GM04504 (cell line): ENCODE measurements at places on chromosomes 7 and 10.

GRCh38 chr10:80924063-80924952 is 386.6 kb downstream of the SH2D4B start:
- peak; percentile 0 for DNase-seq

- no peak for DNase-seq
Observed at GRCh38 chr7:87216701-87217508, 2.6 kb downstream of the TMEM243 start.

DNA sequence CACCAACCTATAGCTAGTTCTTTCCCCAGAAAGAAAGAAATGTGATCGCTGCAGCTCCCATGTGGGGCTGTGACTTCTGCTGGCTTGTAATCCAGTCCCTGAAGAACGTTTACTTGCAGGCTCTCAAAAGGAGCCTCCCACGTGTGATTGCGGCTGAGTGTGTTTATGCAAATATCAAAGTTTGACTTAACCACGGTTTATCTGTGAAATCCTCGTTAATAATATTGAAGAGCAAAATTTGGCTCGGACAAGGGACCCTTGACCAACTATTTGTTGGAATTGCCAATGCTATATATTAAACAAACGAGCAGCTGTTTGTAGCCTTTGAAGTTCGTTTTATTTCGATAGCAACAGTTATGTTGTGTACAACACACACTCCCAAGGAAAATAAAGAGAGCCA is 470.1 kb upstream of the NRP1 start:
- no peak for DNase-seq

DNA sequence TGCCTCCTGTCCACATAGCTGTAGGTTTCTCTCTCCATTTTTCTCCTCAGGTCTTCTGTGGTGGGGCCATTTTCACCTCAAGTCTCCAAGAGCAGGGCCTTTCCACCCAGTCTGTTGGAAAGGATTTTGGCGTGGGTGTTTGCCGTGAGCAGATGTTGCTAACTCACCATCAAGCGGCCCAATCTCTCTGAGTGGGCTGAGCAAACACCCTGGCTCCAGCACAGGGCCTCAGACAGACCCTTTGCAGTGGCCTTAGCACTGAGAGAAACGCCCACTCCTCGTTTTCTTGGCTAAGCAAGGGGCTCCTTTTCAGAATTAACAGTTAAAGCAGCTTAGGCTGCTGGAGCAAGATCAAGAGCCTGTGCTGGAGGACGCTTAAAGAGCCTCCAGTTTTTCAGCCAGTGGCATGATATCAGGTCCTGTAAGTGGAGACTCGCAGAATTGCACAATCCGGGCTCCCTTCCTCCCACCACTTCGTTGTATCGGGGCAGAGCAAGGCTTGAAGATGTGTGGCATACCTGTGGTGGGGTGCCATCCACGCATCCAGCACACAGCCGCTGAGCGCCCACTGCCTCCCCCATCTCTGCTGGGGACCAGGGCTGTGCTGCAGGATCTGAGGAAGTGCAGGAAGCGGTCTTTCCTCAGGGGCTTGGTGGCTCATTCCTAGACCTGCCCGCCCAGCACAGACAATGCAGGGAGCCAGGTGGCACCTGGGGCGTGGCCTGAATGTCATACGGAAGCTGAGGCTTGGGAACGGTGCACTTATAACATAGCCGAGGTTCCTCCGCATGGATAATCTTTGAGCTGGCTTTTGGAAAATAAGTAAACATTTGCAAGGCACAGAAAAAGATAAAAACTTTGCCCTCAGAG is 142.7 kb downstream of the ADARB2 start:
- DNase-seq = no peak

GRCh38 chr10:1381339-1381738 is 325.2 kb downstream of the WDR37 start:
- no peak for DNase-seq

DNA sequence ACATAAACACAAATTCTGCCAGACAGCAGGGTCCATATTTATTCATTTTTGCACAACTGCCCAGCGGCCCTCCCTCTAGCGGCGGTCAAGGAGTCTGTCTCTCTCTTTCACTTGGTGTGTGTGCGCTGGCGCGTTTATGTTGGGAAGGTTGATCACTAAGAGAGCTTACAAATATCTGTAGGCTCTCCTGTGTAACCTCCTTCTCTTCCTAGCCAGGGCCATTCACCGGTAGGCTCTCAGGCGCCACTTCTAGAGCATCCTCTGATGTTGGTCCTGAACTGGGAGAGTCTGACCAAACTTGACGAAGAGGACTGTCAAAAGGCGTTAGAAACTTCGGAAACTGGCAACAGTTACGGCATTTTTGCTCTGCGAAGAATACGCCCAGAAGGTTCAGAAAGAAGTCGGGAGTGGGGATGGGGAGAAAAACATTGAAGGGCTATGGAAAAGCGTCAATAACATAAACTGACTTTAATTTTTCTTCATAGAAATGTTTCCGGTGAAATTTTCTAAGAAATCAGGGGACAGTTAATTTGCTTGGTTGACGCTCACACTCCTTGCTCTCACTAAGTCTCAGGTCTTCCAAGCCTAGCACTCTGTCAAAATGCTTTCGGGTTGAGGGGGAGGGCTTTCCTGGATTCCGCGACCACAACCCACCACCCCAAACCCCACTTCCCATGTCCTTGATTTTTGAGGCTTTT is 731.1 kb downstream of the ZWINT start:
- DNase-seq = no peak

- no peak for DNase-seq
Observed at GRCh38 chr7:84331616-84332015, 137.0 kb upstream of the SEMA3A start.

- DNase-seq = peak; percentile 72
Observed at GRCh38 chr7:105224884-105225651, 163.7 kb downstream of the SRPK2 start.

GRCh38 chr7:73519867-73520672 is 2.0 kb downstream of the BAZ1B start:
- DNase-seq = no peak

DNA sequence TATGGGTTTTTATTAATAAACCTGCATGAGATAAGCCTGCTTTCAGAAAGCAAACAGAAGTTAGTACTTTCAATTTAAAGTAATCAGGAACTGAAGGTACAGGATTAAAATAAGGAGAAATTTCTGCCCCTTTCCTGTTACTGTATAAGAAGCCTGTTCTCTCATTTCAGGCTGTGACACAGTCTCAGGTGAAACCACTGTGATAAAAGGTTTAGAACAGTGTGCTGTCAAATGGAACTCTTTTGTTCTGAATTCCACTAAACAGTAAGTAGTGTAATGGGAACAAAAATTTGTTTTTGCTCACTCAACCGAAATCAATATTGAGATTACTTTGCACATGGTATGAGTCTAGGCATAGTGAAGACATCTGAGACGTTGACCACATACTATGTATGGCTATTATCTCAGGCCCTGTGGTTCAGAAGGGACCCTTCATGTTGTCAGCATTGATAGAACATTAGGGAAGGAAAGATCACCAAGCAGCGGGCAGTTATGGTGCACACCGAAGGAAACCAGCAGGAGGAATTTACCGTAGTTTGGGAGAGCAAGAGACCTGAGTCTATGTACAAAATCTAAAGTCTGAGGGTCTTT is 14.9 kb downstream of the HEPACAM2 start:
- DNase-seq = no peak

GRCh38 chr7:39509436-39509835 is 56.8 kb upstream of the YAE1 start:
- no peak for DNase-seq

DNA sequence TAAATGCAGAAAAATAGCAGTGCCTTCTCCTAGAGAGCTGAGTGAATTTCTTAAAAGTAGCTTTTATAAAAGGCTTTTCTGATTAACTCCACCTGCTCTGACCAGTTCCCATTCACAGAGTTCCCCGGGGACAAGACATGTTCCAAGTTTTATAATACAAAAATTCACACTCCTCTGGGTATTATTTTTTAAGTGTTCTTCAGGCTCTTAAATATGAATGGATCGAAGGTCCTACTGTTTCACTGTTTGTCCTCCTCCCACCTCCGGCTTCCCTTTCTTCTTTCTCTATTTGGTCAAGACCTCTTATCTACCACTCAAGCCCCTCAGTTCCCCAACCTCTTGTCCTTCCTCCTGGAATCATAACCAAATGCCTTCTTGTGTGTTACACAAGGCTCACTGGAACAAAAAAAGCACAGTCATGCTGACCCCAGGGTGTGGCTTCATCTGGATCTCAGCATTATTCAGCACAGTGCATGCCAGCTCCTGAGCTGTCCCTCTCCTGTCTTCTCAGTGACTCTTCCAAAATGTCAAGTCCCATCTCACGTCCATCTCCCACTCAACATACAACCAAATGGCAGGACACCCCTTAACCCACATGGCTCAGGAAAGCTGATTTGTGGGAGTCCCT is 222.4 kb downstream of the SORCS1 start:
- no peak for DNase-seq

GRCh38 chr7:159136846-159137245 is 7.8 kb downstream of the VIPR2 start:
- no peak for DNase-seq

- peak; percentile 67 for DNase-seq
Observed at GRCh38 chr10:110326351-110327032, 21.8 kb upstream of the SMNDC1 start.

- DNase-seq = no peak
Observed at GRCh38 chr10:104317726-104318299, 20.5 kb downstream of the ITPRIP start.

DNA sequence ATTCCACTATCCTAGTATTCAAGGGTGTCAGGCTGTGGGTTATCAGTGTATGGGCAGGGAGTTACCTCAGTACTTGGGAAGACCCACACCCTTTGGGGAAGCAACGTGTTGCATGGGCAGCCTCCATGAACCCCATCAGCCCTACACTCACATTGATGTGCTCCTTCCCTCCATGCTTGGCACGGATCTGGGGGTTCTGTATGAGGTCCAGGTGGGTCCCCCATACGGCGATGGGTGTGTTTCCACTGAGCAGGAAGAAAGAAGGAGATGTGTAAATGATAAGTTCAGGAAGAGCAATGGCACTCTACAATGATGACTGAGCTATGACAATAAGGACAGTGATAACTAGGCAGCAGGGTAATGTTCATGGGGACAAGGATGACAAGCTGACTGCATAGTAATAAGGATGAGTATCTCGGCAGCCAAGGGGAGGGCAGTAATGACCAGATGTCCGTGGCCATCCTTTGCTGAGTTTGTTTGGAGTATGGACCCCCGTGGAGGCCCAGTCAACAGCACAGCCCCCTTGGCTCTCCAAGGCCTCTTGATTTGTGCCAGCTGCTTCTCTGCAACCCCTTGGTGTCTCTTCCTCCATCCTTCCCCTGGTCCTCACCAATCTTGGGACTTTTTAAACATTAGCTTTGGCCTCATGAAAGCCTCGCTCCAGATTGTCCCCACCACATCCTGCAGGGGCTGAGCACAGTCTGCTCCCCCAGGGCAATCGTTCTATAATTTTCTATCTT is 394.2 kb downstream of the PLXNA4 start:
- no peak for DNase-seq

DNA sequence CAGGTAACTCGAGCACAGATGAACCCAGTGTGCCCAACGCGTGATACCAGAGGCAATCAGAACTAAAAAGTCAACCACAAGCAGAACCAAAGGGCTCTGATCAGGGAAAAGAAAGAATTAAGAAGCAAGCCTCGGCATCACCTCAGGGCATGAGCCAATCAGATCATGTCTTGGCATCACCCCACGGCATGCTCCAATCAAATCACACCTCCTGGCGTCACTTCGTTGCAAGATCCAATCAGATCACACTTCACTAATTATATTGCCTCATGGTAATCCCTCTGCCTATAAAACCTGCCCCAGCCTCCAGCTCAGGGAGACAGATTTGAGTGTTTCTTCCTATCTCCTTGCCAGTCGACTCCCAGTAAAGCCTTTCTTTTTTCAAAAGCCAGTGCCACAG is 46.8 kb downstream of the TYW1B start:
- no peak for DNase-seq

GRCh38 chr7:101818287-101819071 is 1.1 kb downstream of the CUX1 start:
- DNase-seq = no peak

DNA sequence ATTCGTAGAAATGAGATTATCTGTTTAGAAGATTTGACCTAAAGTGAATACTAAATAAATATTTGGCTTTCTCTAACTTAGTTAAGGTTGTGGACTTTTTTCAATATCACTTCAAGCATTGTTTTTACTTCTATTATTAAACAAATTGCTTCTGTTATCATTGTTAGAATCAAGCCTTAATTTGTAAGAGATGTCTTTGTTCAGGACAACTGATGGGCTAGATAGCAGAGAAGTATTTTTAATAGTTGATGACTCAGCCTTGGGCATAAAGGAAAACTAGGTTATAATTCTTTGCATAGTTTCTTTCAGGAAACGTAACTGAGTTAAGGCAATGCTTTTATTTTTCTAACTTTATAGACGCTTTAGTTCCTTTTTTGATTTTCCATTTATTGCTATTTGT is 128.8 kb upstream of the SMIM30 start:
- DNase-seq = no peak

DNA sequence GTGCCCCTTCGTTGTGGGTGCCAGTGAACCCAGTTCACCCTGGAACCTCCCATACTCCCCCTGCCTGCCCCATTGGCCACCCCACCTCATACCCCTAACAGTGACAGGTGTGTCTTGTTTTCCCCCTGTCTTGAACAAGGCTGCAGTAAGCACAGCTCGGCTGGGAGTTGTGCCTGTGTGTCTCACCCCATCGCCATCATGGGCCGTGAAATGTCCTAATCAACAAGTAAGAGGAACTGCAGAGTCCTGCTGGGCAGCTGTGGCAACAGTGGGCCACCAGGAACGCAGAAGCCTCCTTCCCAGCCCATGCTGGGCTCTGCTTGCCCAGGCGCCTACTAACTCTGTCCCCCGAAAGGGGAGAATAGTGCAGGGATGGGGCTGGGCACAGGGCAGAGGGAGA is 91.6 kb downstream of the C10orf105 start:
- DNase-seq = no peak

- no peak for DNase-seq
Observed at GRCh38 chr10:10418387-10418786, 599.3 kb upstream of the CELF2 start.

DNA sequence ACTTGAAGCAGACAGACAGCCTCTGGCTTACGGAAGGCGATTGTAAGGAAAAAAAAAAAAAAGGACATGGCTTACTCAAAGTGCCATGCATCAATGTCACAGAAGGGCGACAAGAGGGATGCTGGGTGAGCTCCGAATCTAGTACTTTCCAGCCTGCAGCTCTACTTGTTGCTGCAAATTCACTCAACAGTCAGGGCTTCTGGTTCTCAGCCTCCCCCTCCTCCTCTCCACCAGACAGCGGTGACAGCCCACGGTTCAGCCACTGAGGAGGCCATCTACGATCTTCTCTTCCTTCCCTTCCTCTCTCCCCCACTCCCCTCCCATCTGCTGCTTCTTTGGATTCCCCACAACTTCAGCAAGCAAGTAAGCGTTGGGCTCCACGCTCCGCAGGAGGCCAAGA is 63.5 kb downstream of the PRKAG2 start:
- DNase-seq = no peak

- DNase-seq = no peak
Observed at GRCh38 chr7:47534322-47535034, 47.4 kb downstream of the TNS3 start.

- no peak for DNase-seq
Observed at GRCh38 chr7:96674565-96674964, 35.1 kb downstream of the SEM1 start.

GRCh38 chr7:90768301-90768700 is 172.2 kb downstream of the CDK14 start:
- no peak for DNase-seq
